ENCODE measurements at places on chromosomes 2 and 18. TPM values are rescaled to one million over a fixed set of nuclear protein-coding genes. Genes with fewer than 3 reads are reported as not detected.

SCYGR4 gene
- not detected for total RNA-seq

SCN2A gene
- total RNA-seq = not detected

- H3K27me3 ChIP-seq = no peaks in the 10 kb centered on the region
- H3K27ac ChIP-seq = no peak overlapping the region
- H3K36me3 ChIP-seq = no peaks in the 10 kb centered on the region
- H3K4me3 ChIP-seq = no peak overlapping the region
These were observed 285.4 kb downstream of the NRXN1 start for GRCh38 chr2:50746526-50746925.

- peaks cover 17% of the 10 kb centered on the region for H3K36me3 ChIP-seq
- H3K4me1 ChIP-seq = peaks cover 20% of the 10 kb centered on the region
- H3K27ac ChIP-seq = no peak overlapping the region
These were observed 4.2 kb downstream of the SLC25A12 start for GRCh38 chr2:171889808-171890207.

DNA sequence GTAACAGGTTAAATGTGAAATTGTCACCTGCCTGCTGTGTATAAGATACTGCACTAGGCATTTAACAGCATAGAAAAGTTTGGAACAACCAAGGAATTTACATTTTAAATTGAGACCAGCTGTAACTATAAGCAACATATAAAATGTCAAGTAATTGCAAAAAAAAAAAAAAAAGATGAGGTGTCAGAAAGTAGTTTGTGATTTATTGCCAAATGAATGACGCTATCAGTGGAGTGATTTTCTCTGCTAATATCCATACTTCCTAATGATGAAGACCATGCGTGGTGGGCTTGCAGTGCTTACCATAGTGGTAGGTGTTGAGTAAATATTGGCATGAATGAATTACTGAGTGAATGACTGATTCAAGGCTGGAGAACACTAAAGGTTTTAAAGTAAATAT lies 73.3 kb downstream of the OSBPL6 start:
- H3K4me3 ChIP-seq = no peak overlapping the region
- no peaks in the 10 kb centered on the region for H3K36me3 ChIP-seq
- H3K27me3 ChIP-seq = no peaks in the 10 kb centered on the region
- H3K4me1 ChIP-seq = no peaks in the 10 kb centered on the region
- DNase-seq = no peak
- no peak overlapping the region for H3K27ac ChIP-seq

Data from esophagus squamous epithelium (tissue), 5 donors.